Left forelimb (tissue), 1 donor: ENCODE measurements at places on chromosomes 5 and 9.

DNA sequence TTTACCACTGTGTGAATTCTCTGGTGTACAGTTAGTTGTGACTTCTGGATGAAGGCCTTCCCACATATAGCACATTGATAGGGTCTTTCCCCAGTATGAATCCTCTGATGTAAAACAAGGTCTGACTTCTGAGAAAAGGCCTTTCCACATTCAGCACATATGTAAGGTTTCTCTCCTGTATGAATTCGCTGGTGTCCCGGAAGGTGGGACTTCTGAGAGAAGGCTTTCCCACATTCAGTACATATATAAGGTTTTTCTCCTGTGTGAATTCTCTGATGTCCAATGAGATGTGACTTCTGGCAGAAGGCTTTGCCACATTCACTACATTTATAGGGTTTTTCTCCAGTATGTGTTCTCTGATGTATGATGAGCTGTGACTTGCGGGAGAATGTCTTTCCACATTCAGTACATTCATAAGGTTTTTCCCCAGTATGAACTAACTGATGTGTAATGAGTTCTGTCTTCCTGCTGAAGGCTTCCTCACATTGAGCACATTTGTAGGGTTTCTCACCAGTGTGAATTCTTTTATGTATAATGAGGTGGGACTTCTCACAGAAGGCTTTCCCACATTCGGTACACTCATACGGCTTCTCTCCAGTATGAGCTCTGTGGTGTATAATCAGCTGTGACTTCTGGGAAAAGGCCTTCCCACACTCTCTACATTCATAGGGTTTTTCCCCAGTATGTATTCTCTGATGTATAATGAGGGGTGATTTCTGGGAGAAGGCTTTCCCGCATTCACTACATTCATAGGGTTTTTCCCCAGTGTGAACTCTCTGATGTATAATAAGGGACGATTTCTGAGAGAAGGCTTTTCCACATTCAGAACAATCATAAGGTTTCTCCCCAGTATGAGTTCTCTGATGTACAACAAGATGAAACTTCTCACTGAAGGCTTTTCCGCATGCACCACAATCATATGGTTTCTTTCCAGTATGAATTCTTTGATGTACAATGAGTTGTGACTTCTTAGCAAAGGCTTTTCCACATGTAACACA lies 9.1 kb downstream of the ZNF300 start:
- no peak for DNase-seq

DNA sequence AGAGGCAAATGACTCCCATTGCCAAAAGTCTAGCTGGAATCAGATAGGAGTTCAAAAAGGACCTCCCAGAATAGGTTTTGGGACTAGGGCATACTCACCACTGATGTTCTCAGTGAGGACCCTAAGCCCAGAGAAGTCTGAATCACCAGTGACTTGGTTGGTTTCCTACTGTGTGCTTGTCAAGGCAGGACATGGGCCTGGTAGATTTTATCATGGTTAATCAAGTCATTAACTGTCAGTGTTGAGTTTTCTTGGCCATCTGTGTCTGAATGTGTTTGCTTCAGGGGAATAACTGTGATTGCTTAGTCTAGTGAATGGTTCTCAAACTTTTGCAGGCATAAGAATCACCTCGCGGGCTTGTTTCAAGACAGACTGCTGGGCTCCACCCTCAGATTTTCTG lies 99.0 kb upstream of the GDNF start:
- DNase-seq, result no peak

GRCh38 chr5:88081877-88082276 lies 186.8 kb downstream of the TMEM161B start:
- DNase-seq, result no peak

- no peak for DNase-seq
These were observed 70.7 kb downstream of the GCNT1 start for GRCh38 chr9:76529653-76530052.

- no peak for DNase-seq
These were observed 664 bp upstream of the IL11RA start for GRCh38 chr9:34651321-34651720.

DNA sequence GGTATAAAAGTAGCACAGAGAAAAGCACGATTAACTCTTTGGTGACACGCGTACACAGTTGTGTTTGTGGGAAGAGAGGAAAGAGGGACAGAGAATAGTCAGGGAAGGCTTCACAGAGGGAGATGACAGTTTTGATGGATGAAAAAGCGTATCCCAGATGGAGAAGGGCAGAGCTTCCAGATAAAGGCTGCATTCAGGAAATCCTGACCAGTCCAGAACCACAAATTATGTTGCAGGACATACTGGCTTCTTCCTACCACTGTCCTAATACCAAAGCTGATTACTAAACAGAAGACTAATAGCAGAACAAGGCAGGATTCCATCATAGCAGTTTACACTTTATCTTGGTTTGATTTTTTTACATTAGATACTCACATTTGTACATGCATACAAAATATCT lies 34.5 kb downstream of the SLC31A2 start:
- DNase-seq, result no peak

GRCh38 chr5:149348518-149348917 lies 3.2 kb downstream of the GRPEL2 start:
- DNase-seq, result no peak

GRCh38 chr9:108278341-108278740 lies 577.4 kb downstream of the ACTL7B start:
- DNase-seq, result no peak

GRCh38 chr5:109156885-109157284 lies 252.9 kb downstream of the PJA2 start:
- DNase-seq, result no peak

DNA sequence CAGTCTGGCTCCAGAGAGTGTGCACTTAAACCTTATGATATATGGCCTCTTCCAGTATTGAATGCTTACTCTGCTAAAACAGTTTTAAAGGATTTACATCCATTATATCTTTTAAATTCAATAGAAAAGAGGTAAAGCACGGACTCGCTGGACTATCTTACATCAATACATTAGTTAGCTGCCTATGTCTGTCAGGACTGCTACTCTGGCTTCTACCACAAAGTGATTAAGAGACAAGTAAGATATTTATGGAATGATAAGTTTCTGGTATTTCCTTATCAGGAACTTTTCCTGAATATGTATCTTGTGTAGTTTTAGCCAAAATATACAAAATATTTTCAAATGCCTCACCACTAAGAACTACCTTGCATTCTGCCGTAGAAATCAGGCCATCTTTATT lies 295.1 kb downstream of the ISL1 start:
- no peak for DNase-seq

- DNase-seq, result no peak
These were observed 14.6 kb downstream of the CLPTM1L start for GRCh38 chr5:1330146-1330846.

DNA sequence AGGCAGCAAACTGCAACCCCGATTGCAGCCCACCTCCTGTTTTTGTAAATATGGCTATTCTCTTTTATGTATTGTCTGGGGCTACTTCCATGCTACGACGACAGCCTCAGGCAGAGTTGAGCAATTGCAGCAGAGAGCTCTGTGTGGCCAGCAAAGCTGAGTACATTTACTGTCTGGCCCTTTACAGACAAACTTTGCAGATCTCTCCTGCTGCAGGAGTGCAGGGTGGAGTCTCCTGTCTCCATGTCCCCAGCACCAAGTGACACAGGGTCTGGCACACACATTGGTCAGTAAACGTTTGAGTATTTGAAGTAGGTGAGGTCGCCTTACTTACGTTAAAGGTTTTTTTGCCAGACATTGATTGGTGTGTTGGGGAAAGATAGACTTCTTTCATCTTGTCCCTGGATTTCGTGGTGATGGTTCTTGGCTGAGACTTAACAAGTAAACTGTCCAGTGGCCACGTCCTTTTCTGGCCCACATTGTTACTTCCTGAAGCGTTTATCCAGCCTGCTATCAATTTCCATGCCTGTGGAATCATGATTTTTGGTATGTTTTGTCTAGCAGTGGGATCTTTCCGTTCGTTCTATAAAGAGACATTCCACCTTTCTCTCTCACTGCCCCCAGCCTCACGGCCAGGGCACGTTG lies 27.2 kb downstream of the PRRC2B start:
- no peak for DNase-seq

GRCh38 chr9:74095925-74096324 lies 401.2 kb upstream of the RORB start:
- DNase-seq, result no peak

- no peak for DNase-seq
These were observed 125.3 kb upstream of the ABCA1 start for GRCh38 chr9:105053209-105053652.
